ENCODE measurements at places on chromosomes 12 and 14.
A peak's percentile ranks its signal among the peaks of the same experiment; 100 is the strongest.

DNA sequence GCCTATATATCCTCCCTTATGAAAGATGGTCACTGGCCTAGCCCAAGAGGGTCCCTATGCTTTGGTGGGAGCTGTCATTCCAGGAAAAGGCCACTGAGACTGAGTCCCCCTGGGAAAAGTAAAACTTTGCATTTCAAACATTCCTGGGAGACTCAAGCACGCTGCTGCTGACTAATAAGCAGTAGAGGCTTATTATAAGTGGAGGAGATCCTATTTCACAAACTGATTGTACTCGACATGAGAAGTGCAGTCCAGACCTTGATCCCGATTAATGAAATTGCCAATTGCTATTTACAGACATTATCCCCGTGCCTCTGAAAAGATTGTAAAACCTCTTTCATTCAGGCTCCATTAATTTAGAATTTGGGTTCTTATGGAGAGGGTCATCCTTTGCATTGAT is 96.6 kb downstream of the EMP1 start:
- H3K4me3 ChIP-seq: no peak overlapping the region
- no peak overlapping the region for H3K27ac ChIP-seq
- DNase-seq: no peak
- H3K27me3 ChIP-seq: no peaks in the 10 kb centered on the region
- no peaks in the 10 kb centered on the region for H3K4me1 ChIP-seq

DNA sequence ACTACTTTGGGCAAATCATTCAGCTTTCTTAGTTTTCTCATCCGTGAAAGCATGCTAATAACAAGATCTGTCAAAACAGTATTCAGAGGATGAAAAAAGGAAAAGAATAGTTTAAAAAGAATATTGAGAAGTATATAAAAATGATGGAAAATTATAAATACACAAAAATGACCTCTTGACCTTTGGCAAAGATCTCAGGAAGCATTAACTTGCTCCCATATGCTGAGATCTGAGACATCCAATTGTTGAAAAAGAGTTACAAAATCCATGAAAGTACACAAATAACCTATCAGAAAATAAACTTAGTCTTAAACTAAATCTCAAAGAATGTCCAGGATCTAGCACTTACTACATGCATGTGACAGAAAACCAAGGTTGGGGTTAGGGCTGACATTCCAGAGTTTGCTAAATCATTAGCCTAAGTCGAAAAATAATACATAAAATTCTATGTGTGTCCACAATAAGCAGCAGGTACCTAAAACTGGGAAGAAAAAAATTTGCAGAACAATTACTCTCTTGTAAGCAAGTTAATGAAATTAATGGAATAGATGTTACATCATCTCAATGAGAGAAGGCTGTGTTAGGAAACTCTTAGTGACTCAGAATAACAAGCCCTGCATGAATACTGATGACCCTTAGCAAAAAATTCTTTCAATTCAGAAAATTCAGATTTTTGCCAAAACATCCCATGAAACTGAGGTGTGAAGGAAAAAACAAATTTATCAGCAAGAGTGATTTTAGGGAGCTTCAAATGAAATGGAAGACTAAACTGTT is 3.4 kb downstream of the PAH start:
- no peaks in the 10 kb centered on the region for H3K27me3 ChIP-seq
- DNase-seq: no peak
- H3K4me1 ChIP-seq: peaks cover 3% of the 10 kb centered on the region
- H3K27ac ChIP-seq: no peak overlapping the region
- H3K4me3 ChIP-seq: no peak overlapping the region

GRCh38 chr12:67042697-67043131 is 226.4 kb upstream of the CAND1 start:
- no peak overlapping the region for H3K4me3 ChIP-seq
- no peak for DNase-seq
- H3K36me3 ChIP-seq: no peaks in the 10 kb centered on the region
- no peaks in the 10 kb centered on the region for H3K4me1 ChIP-seq
- H3K27ac ChIP-seq: no peak overlapping the region

DNA sequence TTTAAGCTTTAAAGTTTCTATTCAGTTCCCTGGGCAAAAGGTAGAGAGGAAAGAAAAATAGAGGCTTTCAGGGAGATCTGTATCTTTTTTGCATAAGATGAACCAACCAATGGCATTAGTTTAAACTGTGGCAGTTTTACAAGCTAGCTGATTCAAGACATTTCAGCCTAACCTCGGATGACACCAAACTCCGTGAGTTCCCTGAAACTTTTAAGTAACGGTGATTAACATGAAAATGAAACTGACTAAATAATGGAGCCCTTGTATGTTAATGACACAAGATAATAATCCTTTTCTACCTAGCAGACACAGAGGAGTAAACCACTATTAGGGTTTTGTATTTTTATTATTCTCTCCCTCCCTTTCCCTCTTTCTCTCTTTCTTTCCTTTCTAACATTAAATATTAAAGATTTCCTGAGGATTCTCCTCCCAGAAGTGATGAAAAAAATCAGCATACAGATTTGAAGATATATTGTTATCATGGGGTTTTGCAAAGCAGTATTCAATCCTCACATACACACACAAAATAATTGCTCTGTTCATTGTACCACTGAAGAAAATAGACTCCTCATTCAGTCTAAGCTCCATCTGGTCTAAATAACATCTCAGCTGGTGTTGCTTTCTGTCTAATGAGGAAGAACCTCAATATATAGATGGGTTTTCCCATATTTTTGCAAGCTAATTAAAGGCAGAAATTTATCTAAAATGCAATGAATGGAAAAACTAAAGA is 483.8 kb downstream of the NOVA1 start:
- no peak for DNase-seq
- H3K27me3 ChIP-seq: no peaks in the 10 kb centered on the region
- H3K4me3 ChIP-seq: no peak overlapping the region
- no peak overlapping the region for H3K27ac ChIP-seq
- no peaks in the 10 kb centered on the region for H3K36me3 ChIP-seq
- H3K4me1 ChIP-seq: no peaks in the 10 kb centered on the region

DNA sequence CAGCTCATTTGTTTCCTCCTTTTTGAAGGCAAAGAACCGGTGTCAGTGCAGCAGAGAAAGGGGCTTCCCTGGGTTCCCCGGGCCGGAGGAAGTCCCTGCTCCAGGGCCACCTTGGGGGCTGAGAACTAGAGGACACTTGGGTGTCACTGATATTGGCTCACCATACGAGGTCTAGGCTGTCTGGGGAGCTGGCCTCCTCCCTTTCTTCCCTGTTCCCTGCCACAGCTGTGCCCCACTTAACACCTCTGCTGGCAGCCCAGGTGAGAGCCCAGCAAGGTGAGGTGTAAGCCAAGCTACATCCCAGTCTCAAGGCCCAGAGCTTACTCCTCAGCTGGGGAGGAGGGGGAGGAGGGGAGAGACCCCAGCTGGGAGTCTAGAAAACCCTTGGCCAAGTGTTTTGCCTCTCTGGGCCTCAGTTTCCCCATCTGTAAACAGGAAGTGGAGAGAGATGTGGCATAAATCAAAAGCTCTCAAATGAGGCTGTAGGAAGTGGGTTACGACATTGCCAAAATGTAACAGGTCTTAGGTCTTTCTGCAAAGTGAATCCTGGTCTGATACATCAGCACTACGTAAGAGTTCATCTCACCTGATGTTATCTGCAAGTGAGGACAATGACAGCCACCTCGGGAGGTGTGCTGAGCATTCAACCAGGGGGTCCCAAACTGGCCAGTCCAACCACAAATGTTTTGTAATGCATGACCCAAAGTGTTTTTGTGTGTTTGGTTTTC is 25.5 kb downstream of the RASAL1 start:
- H3K27ac ChIP-seq: no peak overlapping the region
- H3K36me3 ChIP-seq: no peaks in the 10 kb centered on the region
- H3K27me3 ChIP-seq: no peaks in the 10 kb centered on the region
- H3K4me1 ChIP-seq: no peaks in the 10 kb centered on the region

- H3K27ac ChIP-seq: no peak within 1 kb of the TSS
- H3K27me3 ChIP-seq: no peaks in the 10 kb centered on the region
Measured at GRCh38 chr12:27332714-27333402, at the start of gene BMAL2. Gene BMAL2, plus strand, starts transcription at chr12:27332836. Its CDS starts 237 bp downstream, at chr12:27333073.

DNA sequence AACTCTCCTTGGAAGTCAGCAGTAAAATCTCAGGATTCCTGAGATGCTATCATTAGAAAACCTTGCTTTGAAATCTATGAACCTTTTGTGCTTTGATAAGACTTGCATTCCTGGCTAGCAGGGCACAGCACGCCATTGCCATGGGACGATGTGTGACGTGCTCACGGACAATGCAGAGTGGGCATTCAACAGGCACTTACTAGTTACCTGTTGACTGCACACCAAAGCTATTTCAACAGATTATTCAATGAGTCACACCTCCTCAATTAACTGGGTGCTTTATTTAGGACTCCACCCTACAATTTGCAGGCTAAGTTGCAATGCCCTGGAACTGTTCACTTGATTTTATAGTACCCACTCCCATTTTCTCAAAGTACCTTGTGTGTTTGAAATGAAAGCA is 11.3 kb downstream of the NOS1 start:
- H3K27ac ChIP-seq: no peak overlapping the region
- no peak for DNase-seq
- no peaks in the 10 kb centered on the region for H3K4me1 ChIP-seq
- H3K36me3 ChIP-seq: no peaks in the 10 kb centered on the region
- H3K4me3 ChIP-seq: no peak overlapping the region

DNA sequence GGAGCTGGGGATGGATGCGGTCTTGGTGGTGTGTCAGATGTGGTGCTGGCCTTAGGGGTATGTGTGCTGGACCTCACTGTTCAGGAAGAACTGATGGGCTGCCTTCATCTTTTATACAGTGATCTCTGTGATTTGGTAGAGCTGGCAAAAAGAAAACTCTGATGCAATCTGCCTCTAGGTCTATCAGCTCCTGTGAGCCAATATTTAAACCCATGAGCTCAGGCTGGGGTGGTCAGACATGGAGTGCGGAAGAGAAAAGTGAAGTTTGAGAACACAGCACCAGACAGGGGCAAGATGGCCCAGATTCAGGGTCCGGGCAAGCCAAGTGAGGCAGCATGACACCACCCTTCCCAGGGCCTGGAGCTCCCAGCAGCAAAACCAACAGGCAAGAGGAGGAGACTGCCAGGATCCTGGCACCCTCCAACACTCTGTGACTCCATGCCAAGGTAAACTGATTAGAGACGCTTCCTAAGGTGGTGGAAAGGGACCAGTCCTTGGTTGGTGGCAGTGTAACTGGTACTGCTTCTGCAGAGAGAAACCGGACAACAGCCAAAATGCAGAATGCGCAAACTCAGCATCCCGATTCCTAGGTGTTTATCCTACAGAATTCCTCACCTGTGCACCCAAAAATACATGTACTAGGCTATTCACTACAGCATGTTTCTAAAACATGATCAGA is 82.3 kb downstream of the CHGA start:
- no peaks in the 10 kb centered on the region for H3K36me3 ChIP-seq
- H3K4me1 ChIP-seq: peaks cover 9% of the 10 kb centered on the region
- no peak for DNase-seq
- peak overlapping the region; percentile 74 for H3K27ac ChIP-seq
- no peak overlapping the region for H3K4me3 ChIP-seq
- H3K27me3 ChIP-seq: no peaks in the 10 kb centered on the region

GRCh38 chr12:3651585-3652424 is 101.1 kb downstream of the CRACR2A start:
- no peaks in the 10 kb centered on the region for H3K27me3 ChIP-seq
- no peak overlapping the region for H3K4me3 ChIP-seq
- H3K36me3 ChIP-seq: no peaks in the 10 kb centered on the region
- H3K27ac ChIP-seq: no peak overlapping the region
- H3K4me1 ChIP-seq: no peaks in the 10 kb centered on the region
- no peak for DNase-seq

Measured in breast epithelium (tissue), 4 donors.